ENCODE measurements at places on chromosomes 6 and 20.

DNA sequence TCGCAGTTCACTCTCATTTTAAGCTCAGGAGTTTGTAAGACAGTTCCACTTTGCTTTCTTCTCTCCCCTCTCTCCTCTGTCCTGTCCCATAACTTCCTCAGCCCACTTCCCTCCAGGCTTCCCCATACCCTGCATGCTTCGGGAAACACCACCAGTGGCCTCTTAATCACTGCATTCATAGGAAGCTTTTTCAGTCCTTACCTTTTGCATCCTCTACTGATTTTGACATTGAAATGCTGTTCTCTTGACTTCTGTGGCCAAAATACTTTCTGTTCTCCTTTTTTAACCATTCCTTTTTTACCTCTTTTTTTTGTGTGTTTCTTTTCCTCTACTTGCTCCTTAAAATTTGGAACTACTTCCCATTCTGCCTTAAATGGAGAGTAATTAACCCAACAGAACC is 69.7 kb downstream of the HIVEP1 start:
- no peak for DNase-seq

GRCh38 chr6:162736961-162737360 is 9.2 kb downstream of the PACRG start:
- peak; percentile 17 for DNase-seq

GRCh38 chr6:30795549-30796293 is 51.4 kb upstream of the IER3 start:
- DNase-seq, result no peak

DNA sequence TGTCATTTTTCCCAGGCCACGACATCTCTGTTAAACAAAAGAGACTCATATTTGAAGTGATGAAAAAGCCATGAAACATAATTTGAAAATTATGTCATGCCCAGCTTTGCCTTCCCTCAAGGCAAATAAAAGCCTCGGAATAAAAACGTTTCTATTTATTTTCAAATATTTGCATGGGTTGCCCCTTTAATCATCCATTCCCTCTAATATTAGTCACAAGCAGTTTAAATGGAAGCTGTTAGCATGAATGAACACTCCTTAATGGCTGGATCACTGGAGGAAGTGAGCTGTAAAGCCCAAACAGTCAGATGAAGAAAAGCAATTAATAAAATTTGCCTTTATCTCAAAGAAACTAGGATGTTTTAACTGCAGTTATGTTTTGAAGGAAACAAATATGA is 69.3 kb upstream of the STMND1 start:
- no peak for DNase-seq

- no peak for DNase-seq
These were observed 311.2 kb downstream of the NRN1 start for GRCh38 chr6:5695260-5696245.

All from hematopoietic multipotent progenitor cell treated with erythropoietin and hydrocortisone succinate and interleukin-3 and kit ligand, for 6 days (in vitro differentiated cells).